ENCODE measurements at places on chromosomes 16 and 17. TPM values are rescaled to one million over a fixed set of nuclear protein-coding genes. Genes with fewer than 3 reads are reported as not detected.

The SDF2 gene
- 64.9 TPM for total RNA-seq

DNA sequence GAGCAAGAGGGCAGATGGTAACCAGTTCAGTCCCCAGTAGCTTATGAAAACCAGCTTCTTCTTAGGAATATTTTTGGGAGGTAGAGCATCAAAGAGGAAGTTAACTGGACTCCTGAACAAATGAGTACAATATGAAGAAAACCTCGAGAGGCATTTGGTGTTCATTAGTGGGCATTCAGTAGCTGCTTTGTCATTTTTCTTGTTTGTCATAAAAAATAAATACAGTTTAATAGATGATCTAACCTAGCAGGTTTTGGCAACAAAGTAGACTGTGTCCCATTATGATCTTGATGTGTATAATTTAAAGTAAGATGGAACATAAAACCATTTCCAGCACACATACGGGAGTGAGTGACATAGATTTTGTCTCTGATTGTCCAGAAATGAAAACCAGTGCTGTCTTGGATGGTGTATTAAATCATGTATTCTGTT is 173.1 kb downstream of the HS3ST3A1 start:
- no peak for DNase-seq

DNA sequence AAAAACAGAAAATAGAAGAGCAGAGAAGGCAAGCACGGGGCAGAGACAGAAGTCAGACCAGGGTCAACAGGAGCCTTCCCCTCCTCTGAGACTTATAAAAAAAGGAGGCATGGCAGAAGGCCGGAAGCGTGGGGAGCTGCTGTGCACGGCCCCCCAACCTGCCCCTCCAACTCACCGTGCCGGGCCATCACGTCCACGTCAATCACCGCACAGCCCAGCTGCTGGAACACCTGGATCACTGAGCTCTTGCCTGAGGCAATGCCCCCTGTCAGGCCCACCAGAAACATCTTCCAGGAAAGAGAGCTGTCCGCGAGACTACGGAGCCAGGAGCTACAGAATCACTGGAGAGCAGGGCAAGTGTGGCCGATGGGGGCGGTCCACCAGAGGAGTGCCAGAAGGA is 16.8 kb downstream of the DCAKD start:
- DNase-seq = no peak

DNA sequence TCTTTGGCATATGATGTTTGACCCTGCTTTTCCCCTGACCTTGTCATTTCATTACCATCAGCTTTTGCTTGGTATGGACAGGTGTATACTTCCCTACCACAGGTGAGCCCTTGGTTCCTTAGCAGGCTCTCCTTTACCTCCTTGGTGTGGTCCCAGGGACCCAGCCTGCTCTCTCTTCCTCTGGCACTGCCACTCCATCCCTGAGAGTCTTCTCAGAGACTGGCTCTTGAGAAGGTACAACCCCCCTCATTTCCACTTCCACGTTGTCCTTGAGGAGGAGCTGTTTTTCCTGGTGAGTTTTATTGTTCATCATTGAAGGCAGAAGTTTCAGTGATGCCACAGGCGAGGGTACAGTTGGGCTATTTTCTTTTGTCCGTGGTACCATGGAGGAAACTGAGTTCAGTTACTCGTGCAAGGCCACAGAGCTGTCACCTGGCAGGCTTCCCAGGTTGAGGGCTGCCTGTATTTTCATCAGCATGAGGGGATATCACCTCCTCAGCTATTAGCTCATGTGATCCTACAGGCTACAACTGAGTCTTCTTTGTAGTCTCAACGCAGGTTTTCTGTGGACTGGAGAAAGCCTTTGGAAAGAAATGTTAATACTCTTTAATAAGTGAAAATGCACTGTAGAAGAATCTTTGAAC is 52.3 kb downstream of the MSI2 start:
- no peak for DNase-seq
